ENCODE measurements at places on chromosomes 13 and 19.
A peak's percentile ranks its signal among the peaks of the same experiment; 100 is the strongest.

- DNase-seq, result no peak
These were observed 21.3 kb downstream of the ZNF607 start for GRCh38 chr19:37698216-37698615.

DNA sequence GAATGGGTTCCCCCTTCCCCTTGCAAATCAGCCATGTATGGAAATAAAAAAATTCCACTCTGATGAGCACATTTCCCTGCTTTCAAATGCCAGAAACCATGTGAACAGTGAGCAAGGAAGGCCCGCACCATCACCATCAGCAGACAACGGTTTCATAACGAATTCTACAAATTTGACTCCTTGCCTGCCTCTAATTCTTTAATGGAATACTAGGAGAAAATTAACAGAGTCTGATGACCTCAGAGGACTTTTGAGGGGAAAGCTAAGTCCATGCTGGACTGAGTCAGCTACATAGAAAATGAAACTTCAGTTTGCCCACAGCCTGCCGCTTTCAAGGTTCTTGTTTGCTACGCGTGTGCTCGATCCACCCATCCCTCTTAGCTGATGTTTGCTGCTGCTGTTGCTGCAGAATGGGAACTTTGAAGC, 46.7 kb upstream of the KL start:
- no peak for DNase-seq

DNA sequence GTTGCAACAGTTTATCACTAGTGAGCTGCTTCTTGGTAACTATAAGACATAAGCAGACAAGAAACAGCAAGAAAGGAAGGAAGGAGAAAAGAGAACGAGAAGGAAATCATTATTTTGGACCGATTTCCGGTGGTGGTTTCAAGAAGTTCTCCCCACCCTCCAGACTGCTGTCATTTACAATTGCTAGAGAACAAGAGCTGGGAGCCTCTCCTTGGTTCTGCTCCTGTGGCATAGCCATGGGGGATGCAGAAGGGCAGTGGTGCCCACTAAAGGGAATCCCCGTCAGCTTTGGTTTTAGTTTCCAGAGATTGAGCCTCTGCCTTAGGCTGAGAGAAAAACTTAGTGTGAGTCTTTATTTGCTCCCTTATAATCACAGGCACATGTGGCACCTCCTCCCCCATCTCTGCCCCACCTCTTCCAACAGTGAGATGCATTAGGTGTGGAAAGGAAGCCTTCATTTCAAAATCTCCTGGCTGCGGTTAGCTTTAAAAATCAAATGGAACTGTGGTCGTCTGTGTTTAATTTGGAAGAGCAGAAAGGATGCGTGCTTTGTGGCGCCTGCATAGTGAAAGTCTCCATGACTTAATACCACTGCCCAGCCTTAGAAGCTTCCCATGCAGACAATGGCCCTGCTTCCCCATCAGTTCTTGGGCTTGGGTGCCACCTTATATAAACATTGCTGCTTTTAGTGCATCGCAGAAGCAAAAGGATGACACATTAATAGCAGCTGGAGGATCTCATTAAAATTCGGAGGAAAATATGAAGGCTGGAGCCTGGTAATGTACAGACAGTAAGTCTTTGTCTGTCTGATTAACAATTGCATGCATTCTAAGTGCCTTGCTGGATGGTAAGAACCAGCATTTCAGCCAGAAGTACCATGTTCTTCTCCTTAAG, 25.0 kb downstream of the LRCH1 start:
- DNase-seq, result peak; percentile 29

DNA sequence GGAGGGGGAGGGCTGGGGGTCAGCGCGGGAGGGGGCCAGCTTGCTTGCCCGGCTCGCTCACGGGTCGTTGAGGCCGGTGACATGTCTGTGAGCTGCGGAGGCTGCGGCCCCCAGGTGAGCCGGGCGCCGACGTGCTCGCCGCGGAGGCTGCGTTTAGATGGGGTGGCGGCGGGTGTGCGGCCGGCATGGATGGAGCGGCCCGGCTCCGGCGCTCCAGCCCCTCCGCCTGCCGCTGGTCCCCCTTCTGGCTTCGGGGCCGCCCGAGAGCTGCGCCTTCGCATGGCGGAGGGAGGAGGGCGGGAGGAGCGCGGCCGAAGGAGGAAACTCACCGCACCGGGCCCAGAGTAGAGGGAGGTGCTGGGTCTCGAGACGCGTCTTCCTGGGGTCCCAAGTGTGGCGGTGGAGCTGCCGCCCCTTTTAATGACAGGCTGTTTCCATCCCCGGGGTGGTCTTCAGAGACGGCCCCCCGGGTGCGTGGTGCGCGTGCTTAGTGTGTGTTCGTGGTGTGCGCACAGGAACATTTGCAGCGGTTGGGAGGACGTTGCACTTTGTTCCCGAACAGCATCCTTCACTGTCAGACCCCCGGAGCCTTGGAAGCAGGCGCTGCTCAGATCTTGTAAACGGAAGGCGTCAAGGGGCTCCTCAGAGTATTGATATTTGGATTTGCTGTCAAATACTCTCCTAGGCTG, at the start of gene AKAP11:
TSS of gene AKAP11 (plus strand) at position 38 of the 689 bp plus-strand sequence. CDS start 14,197 bp downstream, outside the sequence.
- DNase-seq, result peak; percentile 75

DNA sequence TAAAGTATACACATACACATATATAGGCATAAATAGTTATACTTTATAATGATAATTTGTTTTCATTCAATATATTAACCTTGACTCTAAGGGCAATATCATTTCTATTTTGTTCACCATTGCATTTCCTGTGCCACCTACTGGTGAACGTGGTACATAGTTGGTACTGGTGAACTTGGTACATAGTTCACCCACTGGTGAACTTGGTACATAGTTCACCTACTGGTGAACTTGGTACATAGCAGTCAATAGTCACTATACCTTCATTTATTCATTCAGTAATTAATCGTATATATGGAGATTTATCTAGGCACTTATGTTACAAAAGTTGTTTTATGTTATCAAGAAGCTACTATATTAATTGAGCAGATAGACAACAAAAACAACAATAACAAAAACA, 172.6 kb upstream of the ATXN8OS start:
- DNase-seq, result peak; percentile 41

DNA sequence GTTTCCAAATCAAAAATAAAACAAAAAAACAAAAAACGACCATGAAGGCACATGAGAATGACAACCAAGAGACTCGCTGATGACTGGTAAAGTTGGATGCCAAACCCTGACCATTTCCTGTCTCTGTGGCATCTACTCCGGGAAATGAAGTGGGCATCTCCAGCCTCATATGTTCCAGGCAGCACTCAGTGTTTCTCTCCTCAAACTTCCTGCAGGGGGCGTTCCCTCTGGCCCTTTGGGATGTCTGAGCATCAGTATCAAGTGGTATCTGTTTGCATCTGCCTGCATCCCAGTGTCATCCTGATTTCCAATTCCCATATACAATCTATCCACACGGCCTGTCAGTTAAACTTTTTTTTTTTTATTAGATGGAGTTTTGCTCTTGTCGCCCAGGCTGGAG, 9.8 kb upstream of the SIGLEC12 start:
- DNase-seq, result no peak

DNA sequence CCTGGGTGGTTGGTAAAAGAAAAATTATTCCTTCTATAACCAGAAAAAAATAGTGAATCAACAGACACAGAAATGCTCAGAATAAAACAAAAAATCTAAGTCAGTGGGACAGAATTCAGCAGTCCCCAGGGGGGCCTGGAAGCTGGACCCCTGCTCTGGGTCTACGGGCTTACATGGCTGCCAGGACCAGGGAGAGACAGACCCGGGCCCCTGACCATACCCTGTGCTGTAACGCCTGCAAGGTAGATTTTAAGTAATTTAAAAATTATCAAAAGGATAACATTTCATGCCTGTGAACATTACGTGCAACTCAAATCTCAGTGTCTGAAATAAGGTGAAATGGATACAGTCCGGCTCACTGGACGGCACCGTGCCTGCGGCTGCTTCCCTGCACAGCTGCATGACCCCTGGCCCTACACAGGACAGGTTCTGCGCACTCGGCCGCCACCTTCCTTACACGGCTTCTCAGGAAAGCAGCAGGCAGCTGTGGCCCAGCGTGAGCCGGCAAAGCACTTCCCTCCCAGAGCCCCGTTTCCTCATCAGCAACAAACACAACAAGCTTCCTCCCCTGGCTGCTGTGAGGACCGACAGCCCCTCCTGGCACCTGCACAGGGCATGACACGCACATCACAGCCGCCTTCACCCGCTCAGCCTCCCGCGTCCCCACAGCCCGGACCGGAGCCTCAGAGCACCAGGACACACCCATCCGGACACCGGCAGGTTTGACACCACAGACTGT, 22.2 kb downstream of the RASA3 start:
- peak; percentile 30 for DNase-seq

GRCh38 chr13:94343243-94343585, 136.3 kb downstream of the DCT start:
- DNase-seq, result peak; percentile 7

GRCh38 chr13:96871469-96871868, 122.8 kb downstream of the OXGR1 start:
- DNase-seq, result no peak

DNA sequence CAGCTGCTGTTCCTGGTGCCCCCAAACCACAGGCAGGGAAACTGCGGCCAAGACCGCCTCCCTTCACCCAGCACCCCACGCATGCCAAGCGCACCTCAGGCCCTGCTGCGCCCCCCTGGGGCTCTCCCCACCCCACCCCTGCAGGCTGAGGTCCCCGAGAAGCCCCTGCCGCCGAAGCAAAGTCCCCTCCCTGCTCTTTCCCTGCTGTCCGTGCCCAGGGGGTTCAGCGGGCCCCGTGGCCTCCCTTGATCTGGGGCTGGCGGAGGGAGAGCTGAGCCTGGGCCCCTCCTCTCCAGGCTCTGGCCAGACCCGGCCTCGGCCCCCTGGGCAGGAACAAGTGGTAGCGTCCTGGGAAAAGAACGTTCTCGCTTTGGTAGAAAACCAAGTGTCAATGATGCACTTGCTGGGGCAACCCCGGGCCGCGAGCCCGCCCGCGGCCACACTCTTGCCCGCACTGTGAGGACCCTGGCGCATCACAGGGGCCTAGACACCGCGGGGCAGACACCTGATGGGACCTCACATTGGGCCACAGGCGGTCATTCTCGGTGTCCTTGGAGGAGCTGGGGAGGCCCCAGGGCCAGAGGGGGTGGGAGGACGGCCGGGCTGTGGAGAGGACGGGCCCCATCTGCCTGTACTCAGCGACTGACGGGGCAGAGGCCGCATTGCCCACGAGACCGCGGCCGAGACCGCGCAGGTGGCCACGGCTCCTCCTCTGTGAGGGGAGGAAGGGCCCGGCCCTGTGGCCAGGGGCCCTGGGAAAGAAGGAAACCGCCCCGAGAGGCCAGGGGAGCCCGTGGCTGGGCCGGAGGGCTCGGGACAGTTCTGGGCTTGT, 29.0 kb downstream of the GPX4 start:
- DNase-seq, result no peak

- DNase-seq, result peak; percentile 99
These were observed 7.3 kb upstream of the C13orf46 start for GRCh38 chr13:113981194-113981605.

GRCh38 chr13:52786766-52787165, 47.1 kb upstream of the CNMD start:
- DNase-seq, result peak; percentile 90

- peak; percentile 22 for DNase-seq
These were observed 714.7 kb upstream of the PCDH20 start for GRCh38 chr13:62130062-62130970.

DNA sequence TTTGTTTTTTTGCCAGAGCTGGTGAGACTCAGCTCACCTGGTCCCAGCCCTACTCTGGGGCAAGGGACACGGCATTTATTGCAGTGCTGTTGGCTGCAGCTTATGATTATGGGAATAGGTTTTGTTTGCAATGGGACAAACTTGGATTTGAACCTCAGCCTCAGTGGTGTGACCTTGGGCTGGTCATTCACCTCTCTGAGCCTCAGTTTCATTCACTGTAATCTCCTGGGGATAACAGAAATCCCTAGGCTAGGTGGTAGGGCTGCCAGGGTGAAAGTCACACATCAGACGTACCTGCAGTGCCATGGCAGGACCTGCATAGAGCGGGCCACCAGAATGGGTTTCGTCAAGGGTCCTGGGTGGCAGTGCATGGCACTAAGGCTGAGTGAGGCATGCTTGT, 73.7 kb upstream of the MEDAG start:
- DNase-seq, result no peak

- DNase-seq, result no peak
These were observed 53.3 kb downstream of the SOX21 start for GRCh38 chr13:94658926-94659597.

DNA sequence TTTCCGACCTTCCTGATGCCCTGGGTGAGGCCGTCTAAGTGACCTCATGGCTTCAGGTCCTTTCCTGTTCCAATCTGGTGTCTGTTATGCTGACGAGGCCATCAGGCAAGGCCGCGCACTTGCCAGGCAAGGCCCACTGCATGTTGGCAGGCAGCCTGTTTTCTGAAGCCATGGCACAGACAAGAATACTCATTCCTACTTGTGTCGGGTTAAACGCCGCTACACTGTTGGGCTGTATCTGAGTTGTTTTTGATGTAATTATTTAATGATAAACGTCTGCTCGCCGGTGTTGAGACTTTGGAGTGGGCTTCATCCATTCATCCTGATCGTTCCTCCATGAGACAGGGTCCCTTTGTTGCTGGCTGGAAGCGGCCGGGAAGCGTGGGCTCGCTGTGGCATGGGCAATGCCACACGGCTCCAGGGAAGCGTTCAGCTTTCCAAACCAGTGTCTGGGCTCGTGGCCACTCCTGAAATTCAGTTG, 92.1 kb downstream of the ATP11A start:
- no peak for DNase-seq

DNA sequence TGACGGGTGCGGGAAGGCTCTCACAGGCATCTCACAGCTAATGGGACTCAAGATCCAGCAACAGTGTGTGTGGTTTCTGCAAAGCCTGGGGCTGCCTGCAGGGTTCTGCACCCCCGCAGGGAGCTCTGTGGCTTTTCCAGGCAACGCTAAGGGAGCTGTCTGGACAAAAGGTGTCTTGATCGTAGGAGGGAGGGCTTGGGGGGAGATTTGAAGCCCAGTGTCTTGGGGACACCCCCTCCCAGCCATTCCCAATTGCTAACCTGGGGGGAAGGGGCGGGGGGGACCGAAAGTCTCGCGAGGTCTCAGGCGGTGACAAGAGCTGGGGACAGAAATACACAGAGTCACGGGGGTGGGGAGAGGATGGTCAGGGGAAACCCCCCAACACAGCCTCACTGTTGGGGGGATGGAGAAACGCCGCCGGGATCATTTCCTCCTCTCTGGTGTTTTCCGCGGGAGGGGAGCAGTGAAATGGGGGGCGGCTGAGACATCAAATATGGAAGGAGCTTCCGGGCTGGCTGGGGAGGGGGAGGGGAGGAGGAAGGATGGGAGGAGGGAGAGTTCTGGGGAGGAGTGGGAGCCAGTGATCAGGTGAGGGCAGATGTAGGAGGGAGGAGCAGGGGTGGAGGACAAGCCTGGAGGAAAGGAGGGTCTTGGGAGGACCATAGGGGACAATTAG, 13.3 kb downstream of the KCNC3 start:
- DNase-seq, result peak; percentile 70

DNA sequence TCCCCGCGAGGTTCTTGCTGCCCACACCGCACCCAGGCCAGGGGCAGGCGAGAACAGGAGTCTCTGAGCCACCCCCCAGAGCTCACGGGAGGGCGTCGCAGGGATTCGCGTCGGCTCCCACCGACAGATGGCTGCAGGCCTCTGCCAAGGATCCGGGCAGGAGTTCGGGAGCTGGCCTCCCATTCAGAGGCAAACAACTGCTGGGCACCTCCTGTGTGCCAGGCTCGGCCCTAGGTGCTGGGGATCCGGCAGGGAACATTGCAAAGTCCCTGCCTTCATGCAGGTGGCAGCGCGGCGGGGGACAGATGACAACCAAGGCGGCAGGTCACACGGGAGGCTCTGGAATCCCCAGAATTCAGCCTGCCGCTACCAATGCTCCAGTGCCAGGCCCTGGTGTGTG, 25.3 kb downstream of the LRRC4B start:
- no peak for DNase-seq

- no peak for DNase-seq
These were observed 31.3 kb downstream of the MTUS2 start for GRCh38 chr13:28851422-28851821.

Data from NCI-H146 (cell line).